Kasumi-1 (cell line): ENCODE measurements at places on chromosomes 1 and 21.

GRCh38 chr1:93979718-93980319, 70.6 kb upstream of the GCLM start:
- DNase-seq = no peak

DNA sequence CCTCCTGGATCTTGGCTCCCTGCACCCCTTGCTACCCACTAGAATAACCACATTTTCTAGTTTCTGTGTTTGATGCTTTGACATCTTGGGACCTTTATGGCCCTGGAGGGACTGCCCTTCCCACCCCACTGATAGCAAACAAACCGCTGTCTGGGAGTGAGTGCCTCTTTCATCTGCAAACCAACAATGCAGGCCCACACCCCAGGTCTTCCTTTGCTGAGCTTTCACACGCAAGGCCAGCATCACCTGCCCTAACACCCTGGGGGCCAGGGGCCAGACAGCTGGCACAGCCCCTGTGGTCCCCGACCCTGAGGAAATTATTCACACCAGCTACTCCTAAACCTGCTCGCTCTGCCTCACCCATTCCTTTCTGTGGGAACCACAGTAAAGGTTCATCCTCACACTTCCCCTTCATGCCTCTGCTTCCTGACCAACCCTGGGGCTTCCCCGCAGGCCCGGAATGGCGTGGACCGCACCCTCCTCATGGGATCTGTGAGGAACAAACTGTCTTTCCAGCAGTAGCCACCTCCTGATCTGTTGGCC, 15.4 kb downstream of the SLC2A7 start:
- no peak for DNase-seq

DNA sequence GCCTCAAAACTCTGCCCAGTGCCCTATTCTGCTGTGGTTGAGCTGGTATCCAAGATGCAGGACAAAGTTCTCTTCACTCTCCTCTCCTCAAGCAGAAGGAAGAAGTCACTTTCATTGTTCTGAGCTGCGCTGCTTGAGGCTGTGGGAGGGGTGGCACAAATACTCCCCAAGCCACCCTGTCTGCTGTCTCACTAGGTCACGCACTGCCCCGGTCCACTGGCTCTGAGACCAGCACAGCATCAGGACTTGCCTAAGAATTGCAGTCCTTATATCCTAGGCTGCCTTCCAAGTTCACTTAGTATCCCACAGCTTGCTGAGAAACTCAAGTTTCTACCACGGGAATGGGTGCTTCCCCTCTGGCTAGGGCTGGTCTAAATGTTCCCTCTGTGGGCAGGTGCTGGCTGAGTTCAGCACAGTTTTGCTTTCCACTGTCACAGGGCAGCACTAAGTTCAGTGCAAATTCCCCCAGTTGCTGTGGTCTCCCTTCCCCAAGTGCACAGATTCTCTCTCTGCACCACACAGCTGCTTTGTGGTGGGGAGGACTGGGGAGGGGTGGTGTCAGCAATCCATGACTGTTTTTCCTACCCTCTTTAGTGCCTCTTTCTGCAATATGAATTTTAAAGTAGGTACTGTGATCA, 32.4 kb downstream of the SLC9C2 start:
- no peak for DNase-seq

GRCh38 chr1:156103521-156103947, 11.0 kb upstream of the LMNA start:
- DNase-seq = no peak

GRCh38 chr1:210685295-210685650, 356.6 kb downstream of the HHAT start:
- DNase-seq = no peak
